GM20000 (cell line): ENCODE measurements at places on chromosomes 3 and 15.

DNA sequence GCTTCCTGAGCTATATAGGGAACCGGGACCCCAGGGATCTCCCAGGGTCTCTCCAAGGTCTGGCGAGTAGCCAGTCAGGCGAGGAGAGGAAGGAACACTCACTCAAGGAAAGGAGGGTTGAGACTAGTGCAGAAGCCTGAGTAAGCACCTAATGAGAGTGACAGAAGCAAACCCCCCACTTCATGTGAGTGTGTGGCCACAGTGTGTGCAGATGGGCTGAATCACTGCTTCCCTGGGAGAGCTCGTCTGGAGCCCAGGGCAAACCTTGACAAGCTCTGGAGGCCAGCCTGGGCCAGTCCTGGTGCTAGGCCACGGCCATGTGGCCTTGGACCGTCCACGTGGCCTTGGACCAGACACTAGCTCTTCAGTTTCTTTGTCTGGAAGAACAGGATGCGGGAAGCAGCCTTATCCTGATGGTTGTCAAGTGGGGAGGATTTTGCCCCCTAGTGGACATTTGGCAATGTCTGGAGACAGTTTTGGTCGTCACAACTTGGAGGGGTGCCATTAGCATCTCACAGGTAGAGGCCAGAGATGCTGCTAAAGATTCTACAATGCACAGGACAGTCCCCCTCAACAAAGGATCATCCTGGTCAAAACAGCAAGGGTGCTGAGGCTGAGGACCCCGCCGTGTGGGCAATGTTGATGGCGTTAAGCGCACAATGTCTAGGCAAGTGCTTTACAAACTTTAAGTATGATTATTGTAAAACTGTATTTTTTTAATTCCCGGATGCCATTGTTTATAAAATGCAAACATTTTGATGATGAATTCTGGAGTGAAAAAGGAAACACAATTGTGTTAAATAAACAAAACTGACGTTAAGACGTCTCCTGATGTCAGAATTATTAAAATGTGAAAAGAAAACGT, 34.8 kb upstream of the CTSH start:
- DNase-seq, result peak; percentile 49

GRCh38 chr3:59285560-59285959, 235.7 kb upstream of the CFAP20DC start:
- no peak for DNase-seq

DNA sequence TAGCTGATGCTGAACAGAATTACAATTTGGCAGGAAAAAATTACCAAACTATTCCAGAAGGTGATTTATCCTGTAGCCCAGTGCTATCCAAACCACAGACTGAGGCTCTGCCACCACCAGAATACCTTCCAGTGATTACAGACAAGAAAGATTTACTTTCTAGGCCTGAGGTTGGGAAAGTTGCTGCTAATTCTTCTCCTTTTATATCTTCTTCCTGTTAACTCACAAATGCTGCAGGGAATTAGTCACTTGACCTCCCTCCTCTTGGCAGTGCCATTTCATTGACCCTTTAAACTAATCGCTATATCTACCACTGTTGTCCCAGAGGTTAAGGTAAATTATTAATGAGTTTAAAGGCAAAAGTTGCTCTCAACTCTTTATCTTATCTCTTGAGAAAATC, 118.4 kb downstream of the CTNNB1 start:
- no peak for DNase-seq

GRCh38 chr15:60787837-60788691, 309.1 kb upstream of the ICE2 start:
- no peak for DNase-seq

DNA sequence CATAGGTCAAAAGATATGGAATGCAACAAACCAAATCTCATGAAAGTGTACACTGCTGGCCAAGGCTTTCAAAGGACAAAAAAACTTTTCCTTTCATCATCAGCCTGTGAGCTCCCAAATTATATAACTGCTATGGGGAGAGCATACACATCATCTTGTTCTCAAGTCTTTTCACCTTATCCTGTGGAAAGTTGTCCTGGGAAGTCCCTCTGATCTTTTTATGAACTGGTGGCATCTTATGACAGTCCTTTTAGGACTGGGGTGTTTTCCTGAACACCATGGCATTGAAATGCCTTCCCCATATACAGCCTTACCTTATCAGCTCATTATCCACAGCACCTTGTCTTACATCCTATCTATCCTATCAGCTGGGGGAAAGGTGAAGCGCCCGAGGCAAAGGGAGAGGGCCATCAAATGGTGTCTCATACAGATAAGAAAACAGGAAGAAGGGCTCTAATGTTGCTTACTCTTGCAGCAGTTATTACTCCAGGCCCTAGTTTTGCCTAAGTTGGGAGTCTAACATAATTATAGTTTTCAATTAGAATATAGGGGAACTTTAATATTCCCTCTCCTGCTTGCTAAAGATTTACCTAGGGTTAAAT, 61.5 kb upstream of the GOLIM4 start:
- no peak for DNase-seq

- DNase-seq, result no peak
These were observed 79.3 kb upstream of the CBLB start for GRCh38 chr3:105948101-105948500.

DNA sequence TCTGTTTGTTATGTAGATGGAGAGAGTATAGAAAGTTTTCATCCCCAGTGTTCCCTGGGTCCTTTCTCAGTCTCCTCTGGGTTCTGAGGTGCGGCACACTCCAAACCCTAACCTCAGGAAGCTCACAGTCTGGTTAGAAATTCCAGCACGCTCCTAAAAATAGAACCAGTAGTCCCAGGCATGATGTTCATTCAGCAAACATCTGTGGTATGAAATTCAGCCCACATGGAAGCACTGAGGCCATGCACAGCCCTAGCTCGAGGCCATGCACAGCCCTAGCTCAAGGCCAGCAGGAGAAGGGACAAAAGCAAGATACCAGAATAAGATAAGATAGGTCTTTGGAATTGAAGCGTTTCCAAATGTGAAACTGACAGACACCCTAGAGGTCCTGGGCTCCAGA, 82.3 kb upstream of the OXTR start:
- DNase-seq, result no peak

DNA sequence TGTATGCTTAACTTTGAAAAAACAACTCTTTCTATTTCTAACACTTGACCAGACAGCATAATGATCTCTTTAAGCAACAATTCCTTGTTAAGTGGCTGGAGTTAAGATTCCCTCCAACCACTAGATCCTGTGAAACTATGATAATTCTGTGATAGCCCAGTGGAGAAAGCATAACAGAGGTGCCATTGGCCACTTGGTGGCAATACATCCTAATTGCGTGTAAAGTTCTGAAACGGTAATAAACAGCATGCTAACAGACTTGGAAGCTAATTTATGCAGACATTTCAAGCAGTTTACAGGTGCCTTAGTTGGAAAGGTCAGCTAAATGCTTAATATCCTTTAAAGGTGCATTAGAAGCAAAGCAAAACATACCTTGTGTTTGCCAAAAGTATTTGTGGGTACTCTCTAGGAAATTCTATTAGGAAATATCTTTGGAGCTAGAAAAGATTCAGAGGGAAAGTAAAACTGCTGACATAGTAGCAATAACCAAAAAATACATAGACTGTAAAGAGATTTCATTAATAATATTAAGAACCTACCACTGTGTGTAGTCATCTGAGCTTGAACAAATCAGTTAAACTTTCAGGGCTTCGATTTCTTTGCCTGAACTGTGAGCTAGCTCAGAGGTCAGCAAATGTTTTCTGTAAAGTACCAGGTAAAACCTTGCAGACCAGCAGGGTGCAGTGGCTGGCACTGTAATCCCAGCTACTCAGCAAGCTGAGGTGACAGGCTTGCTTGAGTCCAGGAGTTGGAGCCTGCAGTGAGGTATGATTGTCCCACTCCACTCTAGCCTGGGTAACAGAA, 19.0 kb upstream of the CSTA start:
- DNase-seq, result no peak

DNA sequence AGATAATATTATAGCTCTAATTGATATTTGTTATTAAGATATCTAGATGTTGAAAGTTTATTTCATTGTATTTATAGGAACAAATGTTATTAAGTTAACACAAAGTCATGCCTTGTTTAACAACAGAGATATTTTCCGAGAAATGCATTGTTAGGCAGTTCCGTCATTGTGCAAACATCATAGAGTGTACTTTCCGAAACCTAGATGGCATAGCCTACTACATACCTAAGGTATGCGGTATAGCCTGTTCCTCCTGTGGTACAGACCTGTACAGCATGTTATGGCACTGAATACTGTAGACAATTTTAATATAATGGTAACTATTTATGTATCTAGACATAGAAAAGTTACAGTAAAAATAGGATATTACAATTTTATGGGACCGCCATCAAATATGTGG, 114.3 kb downstream of the NAALADL2 start:
- DNase-seq, result no peak

DNA sequence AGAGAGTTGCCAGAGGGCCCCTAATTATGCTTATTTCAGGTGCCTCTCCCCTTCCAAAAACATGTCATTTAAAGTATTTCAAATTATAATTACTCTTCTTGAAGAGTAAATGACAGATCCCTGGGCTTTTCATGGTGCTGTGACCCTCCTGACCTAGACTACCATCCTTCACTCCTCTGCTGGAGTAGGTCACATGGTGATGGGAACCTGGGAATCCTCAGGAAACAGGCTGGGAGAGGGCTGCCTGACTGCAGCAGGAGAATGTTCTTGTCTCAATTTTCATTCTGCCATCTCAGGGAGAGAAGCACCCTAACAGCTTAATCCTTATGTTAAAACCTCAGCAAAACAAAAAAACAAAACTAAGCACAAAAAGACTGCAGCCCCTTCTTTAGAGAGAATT, 24.6 kb downstream of the PGBD4 start:
- DNase-seq, result no peak

DNA sequence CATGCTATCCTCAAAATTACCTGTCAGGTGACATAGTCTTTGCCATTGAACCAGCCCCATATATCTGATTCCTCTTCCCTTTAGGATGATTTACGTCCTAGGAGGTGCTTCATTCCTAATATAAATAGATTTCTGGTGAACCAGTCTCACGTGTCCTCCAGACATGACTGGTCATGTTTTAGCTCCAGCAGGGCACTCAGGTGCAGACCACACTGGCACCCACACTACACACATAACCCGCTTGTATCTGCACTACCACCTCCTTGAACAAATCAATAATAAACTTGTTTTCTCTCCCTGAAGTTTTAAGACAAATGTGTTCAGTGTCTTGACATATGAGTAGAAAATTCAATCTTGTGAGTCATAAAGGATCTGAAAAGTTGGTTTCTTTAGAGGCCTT, 155.5 kb downstream of the GOLIM4 start:
- no peak for DNase-seq

- no peak for DNase-seq
These were observed 233.8 kb downstream of the IL5RA start for GRCh38 chr3:2876362-2876761.

- DNase-seq, result peak; percentile 28
These were observed 41.2 kb downstream of the RLBP1 start for GRCh38 chr15:89179966-89180875.

DNA sequence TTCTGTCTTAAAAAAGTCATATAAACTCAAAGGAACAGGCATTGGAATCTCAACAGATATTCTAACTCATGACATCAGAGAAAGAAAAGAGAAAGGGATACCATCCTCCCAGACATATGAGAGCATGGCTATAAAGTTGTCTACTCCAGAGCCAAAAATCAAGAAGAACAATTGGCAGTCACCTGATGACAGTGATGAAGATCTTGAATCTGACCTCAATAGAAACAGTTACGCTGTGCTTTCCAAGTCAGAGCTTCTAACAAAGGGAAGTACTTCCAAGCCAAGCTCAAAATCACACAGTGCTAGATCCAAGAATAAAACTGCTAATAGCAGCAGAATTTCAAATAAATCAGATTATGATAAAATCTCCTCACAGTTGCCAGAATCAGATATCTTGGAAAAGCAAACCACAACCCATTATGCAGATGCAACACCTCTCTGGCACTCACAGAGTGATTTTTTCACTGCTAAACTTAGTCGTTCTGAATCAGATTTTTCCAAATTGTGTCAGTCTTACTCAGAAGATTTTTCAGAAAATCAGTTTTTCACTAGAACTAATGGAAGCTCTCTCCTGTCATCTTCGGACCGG, 35.9 kb downstream of the UNC13C start:
- DNase-seq, result no peak
